ENCODE measurements at places on chromosomes 6 and 20.

DNA sequence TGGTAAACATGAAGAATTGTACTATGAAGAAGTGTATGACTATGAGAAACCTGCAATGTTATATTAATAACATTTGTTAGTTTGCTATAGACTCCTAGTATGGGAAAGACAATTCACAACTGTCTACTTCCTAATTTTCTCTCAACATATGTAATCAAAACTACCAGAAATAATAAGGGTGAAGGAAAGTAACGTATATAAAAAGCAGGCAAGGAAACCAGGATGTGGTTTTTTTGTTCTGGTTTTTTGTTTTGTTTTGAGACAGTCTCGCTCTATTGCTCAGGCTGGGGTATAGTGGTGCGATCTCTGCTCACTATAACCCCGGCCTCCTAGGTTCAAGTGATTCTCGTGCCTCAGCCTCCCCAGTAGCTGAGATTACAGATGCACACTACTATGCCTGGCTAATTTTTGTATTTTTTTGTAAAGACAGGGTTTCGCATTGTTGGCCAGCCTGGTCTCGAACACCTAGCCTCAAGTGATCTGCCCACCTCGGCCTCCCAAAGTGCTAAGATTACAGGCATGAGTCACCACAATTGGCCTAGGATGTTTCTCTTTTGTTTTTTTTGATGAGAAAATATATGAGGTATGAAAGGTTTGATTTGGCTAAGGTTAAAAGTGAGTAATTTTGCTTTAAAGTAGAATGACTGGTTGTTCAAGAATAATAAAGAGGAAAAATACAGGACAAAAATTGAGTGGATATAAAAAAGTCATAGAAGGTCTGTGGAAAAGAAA, 83.1 kb downstream of the PTCHD4 start:
- H3K4me3 ChIP-seq: no peak overlapping the region
- H3K36me3 ChIP-seq: no peaks in the 10 kb centered on the region
- no peak overlapping the region for H3K27ac ChIP-seq

DNA sequence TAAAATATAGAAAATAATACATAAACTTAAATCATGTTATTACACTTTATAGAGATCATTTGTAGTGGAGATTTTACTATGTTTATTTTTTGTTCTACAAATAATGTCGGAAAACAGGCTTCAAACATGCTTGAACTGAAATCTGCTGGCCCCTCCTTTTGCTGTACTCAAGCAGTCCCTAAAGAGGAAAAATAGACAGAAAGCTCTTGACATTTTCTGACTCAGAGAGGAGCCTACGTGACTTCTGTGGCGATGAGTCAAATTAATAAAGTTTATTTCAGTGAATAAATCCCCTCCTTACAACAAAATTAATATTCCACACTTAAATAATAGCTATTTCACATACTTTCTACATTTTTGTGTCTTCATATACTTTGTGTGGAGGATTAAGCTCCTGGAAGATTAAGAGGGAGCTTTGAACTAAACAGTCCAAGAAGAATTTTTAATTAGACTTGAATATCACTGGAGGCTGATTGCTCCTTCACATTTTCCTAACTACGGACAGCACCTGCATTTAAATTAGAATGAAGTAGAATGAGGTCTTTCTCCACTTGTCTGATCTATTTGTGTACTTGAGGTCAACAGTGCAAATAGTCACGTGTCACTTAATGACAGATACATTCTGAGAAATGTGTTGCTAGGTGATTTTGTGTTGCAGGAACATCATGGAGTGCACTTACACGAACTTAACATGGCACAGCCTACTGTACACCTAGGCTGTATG, 1.7 kb upstream of the TREM1 start:
- H3K27ac ChIP-seq: no peak overlapping the region
- H3K4me3 ChIP-seq: no peak overlapping the region
- H3K36me3 ChIP-seq: no peaks in the 10 kb centered on the region
- no peaks in the 10 kb centered on the region for H3K27me3 ChIP-seq

- H3K27me3 ChIP-seq: no peaks in the 10 kb centered on the region
- H3K36me3 ChIP-seq: no peaks in the 10 kb centered on the region
- no peak for DNase-seq
These were observed 829.3 kb upstream of the CITED2 start for GRCh38 chr6:140203661-140204147.

- no peak for DNase-seq
- no peak overlapping the region for H3K4me3 ChIP-seq
- H3K27me3 ChIP-seq: no peaks in the 10 kb centered on the region
These were observed 122.7 kb upstream of the RIPOR2 start for GRCh38 chr6:25058441-25058840.

GRCh38 chr6:83914953-83915352, 55.5 kb downstream of the CYB5R4 start:
- H3K27ac ChIP-seq: no peak overlapping the region
- no peak for DNase-seq
- no peaks in the 10 kb centered on the region for H3K36me3 ChIP-seq
- no peaks in the 10 kb centered on the region for H3K27me3 ChIP-seq
- no peaks in the 10 kb centered on the region for H3K4me1 ChIP-seq

- H3K4me3 ChIP-seq: no peak overlapping the region
- no peak for DNase-seq
- H3K4me1 ChIP-seq: no peaks in the 10 kb centered on the region
These were observed 255.4 kb upstream of the HSF2 start for GRCh38 chr6:122143813-122144601.

- no peaks in the 10 kb centered on the region for H3K4me1 ChIP-seq
- no peak for DNase-seq
- H3K36me3 ChIP-seq: no peaks in the 10 kb centered on the region
- H3K27me3 ChIP-seq: no peaks in the 10 kb centered on the region
- no peak overlapping the region for H3K27ac ChIP-seq
- H3K4me3 ChIP-seq: no peak overlapping the region
These were observed 31.0 kb downstream of the KCNQ2 start for GRCh38 chr20:63441136-63442099.

DNA sequence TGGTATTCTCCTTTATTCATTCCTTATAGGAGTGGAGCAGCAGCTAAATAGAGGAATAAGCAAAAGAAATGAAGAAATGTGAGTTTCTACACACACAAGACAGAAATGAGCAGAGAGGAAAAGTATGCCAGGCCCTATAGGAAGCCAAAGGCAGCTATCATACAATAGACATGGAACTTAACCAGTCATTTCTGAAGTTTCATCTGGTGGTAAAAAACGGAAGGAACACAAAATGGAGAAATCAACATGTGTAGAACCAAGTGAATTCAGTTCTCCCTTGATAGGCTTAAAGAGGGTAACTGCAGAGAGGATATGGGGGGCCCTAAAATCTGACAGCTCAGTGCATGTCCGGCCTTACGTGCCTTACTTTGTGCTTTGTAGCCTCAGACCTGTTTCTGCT, 44.6 kb downstream of the TSBP1 start:
- no peaks in the 10 kb centered on the region for H3K4me1 ChIP-seq
- H3K4me3 ChIP-seq: no peak overlapping the region
- DNase-seq: no peak
- H3K27ac ChIP-seq: no peak overlapping the region
